Dermis blood vessel endothelial cell (primary cell): ENCODE measurements at places on chromosomes 12 and 14. TPM values are rescaled to one million over a fixed set of nuclear protein-coding genes. Genes with fewer than 3 reads are reported as not detected.

DNA sequence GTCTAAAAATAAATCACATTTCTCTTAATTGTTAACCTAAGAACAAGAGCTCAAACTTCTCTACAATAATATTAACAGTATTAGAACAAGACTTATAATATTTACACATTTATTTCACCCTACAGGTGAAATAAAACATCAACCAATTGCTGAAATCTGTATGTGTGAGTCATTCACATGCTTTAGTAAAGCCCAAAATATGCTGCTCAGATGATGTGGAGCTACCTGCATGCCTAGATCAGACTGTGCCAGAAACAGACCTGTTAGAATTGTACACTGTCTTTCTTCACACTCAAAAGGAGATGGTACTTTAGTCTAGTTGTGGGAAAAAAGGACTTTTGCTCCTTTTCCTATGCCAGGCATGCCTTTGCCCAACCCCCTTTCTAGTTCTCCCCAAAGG is 54.7 kb downstream of the RPS6KA5 start:
- DNase-seq = no peak

DNA sequence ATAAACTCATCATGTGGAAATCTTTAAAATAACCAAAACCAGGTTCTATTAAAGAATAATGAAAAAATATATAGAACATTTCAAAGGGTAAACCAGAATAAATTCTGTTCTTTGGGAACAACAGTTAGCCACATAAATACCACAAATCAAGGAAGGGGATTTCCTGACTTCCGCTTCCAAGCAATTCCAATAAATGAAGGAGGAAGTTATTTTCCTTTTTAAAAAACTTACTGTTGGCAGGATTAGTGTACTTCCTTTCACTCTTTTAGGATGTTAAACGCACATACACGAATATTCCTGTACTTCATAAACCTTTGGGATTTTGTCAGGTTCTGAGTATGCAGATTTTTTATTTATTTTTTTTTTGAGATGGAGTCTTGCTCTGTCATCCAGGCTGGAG is 13.7 kb upstream of the LIMA1 start:
- peak; percentile 51 for DNase-seq

DNA sequence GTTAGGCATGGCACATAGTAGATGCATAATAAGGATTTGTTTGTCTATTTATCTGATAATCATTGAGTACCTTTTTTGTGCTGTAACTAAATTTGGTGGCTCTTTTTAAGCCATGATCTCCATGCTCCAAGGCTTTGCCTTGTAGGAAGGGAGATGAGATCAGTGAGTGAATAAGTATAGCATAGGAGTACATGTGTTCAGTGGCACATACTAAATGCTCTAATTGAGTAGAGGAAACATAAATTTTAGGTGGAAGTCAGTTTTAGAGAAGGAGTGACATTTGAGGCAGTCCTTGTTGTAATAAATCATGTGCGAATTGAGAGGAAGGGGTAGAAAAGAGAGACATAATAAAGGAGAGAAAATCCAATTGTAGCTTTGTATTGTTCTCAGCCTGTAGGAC is 482.6 kb downstream of the NRXN3 start:
- no peak for DNase-seq

- no peak for DNase-seq
Measured at GRCh38 chr12:27055966-27056365, 26.4 kb downstream of the C12orf71 start.

DNA sequence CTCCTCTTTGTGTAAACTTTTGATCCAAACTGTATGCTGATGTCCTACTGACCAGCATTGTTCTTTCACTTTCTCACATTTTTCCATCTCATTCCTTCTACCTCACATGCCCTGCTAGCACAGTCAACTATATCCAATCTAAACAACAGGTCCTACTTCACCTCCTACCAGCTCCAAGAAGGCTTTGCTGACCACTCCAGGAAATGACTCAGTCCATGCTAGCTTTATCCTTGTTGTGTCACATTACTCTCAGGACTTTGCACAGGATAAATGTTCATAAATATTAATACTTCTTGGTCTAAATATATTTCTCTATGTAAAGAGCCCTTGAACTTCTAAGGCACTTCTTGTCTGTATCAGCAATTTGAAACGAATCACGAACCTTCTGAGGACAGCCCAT is 64.9 kb upstream of the PCED1B start:
- peak; percentile 75 for DNase-seq

DNA sequence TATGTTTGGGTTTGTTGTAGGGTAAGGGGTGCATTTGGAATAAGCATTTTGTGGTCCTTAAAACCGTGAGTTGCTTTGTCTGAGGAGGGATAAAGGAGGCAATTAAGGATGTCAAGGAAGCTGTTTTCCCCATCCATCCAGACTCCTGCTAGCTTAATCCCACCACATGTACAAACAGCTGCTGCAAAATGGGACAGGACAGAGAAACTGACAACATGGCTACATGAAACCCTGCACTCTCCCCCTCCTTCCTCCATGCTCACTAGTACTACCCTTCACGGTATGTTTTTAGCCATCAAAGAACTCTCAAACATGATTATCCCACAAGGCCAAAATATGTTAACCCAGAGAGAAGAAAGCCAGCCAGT is 20.6 kb downstream of the ST8SIA1 start:
- DNase-seq = no peak

- no peak for DNase-seq
Measured at GRCh38 chr12:82434392-82434911, 76.1 kb downstream of the METTL25 start.

- peak; percentile 14 for DNase-seq
Measured at GRCh38 chr12:25546318-25546717, 6.8 kb downstream of the LMNTD1 start.

DNA sequence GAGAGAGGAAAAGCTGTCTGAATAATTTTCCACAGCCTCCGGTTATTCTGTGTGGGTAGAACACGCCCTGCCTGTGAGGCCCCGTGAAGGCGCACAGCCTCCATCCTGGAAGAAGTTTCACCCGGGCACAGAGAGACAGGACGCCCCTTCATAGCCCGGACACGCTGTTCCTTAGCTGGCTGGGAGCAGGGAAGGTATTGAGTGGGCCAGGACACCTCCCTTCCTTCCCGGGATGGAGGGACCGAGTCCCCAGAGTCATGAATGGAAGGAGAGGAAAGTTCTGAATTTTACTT is 135.5 kb downstream of the GCH1 start:
- DNase-seq = no peak

- peak; percentile 20 for DNase-seq
Measured at GRCh38 chr14:73026243-73026844, 562 bp downstream of the ZFYVE1 start.

DNA sequence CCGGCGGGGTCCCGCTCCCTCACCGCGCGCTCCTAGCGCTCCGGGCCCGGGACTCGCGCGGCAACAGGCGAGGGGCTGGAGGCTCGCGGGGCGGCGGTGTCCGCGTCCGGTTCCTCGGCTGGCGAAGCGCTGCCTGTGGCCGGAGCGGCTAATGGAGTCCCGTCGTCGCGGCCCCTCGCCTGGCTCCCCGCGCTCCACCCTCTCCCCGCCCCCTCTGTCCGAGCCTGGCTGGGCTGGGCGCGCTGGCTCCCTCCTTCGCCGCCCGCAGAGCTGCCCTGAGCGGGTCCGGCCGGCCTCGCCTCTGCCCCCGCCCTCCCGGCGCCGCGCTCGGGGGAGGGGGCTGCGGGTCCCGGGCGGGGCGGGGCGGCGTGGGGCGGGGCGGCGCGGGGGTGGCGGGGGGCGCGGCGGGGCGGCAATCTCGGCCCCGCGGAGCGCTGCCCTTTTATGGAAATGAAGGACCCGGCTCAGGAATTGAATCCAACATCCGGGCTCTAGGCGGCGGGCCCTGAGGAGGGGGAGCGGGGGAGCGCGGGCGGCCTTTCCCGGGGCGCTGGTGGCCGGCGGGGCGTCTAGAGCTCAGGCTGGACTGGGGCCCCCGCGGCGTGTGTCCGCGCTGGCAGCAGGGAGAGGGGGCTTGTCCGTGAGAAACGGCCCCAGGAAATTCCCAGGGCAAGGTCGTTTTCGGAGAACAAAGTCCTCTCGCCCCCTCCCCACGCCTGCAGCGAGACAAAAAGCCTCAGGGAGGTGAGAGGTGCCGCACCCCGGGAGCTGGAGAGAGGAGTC is at the start of gene FERMT2:
Gene FERMT2, minus strand, starts transcription at position 153 of the 783 bp plus-strand sequence. CDS start 482 bp downstream, outside the sequence.
- DNase-seq = peak; percentile 91

- DNase-seq = peak; percentile 54
Measured at GRCh38 chr12:6230321-6231110, 30.3 kb downstream of the CD9 start.

DNA sequence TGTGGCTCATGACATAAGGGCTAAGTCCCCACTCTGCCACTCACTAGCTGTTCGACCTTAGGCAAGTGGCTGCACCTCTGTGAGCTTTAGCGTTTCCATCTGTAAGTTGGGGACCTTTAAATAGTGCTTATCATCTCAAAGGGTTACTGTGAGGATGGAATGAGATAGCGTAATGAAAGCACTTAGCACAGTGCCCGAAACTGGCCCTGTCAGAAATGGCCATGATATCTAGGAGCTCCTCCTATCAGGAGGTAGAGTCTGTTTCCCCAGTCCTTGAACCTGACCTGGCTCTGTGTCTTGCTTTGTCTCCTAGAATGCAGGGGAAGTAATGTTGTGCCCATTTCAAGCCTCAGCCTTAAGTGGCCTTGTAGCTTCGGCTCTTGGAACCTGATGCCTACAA is 211.0 kb downstream of the RBM19 start:
- DNase-seq = no peak

DNA sequence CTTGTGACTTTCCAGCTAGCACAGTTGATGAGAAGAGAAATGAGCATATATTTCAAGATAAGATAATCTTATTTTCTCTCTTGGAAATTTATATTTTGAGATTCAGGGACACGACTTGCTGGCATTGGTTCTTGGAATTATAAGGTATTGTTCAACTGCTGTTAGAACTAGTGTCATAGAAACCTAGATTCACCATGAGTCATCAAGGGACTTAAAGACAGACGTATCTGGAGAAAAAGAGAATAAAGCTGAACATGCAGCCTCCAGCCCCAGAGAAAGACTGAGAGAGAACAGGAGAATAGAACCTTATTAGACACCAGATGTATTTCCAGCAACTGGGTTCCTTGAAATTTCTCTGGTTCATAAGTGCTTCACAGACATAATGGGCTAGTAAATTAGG is 194.4 kb upstream of the PPFIA2 start:
- no peak for DNase-seq

GRCh38 chr14:66111891-66112290 is 374.3 kb upstream of the CCDC196 start:
- no peak for DNase-seq

DNA sequence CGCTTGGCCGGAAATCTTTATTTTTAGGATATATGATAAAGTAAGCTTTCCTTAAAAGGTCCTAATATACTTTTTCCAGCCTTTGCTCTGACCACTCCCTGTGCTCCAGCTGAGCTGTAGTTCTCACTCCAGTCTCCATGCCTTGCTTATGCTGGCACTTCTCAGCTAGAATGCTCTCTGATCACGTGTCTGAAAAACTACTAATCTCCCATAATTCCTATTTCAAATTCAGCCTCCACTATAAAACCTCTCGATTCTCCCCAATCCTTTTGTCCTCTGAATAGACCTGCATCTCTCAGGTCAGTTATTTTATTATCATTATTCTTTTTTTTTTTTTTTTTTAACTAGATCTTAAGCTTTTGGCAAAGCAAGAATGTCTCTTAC is 3.7 kb downstream of the BIN2 start:
- no peak for DNase-seq

- no peak for DNase-seq
Measured at GRCh38 chr12:47980197-47980596, 16.8 kb downstream of the TMEM106C start.

DNA sequence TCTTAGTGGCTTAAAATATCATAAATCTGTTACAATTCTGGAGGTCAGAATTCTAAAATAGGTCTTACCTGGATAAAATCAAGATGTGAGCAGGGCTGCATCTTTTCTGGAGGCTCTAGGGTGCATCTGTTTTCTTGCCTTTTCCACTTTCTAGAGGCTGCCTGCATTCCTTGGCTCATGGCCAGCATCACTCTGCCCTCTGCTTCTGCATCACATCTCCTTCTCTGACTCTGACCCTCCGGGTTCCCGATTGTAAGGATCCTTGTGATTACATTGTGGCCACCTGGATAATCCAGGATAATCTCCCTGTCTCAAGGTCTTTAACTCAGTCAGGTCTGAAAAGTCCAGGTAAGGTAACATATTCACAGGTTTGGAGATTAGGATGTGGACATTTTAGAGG is 11.0 kb upstream of the BMP4 start:
- peak; percentile 29 for DNase-seq

- no peak for DNase-seq
Measured at GRCh38 chr14:73780896-73781295, 66.7 kb upstream of the PNMA1 start.

GRCh38 chr14:24058260-24058950 is 6.6 kb downstream of the CARMIL3 start:
- DNase-seq = peak; percentile 81

DNA sequence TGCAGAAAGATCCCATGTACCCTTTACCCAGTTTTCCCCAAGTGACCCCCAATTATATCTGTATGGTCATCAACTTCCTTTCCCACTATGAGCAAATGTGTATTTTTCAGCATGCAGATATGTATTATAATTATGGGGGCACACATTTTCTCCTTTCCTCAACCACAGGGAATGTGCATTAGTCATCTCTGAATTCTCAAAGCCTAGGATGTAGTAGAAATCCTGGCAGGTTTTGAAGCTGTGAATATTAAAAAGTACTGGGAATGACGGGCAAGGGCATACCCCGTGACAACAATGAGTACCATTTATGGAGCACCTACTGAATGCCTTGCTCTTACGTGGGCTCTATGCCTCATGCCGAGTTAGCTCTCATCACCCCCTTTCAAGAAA is 71.5 kb downstream of the VWF start:
- DNase-seq = peak; percentile 42

GRCh38 chr12:4031703-4032291 is 158.6 kb upstream of the PARP11 start:
- DNase-seq = peak; percentile 60

- peak; percentile 90 for DNase-seq
Measured at GRCh38 chr12:88299567-88300101, 157.5 kb downstream of the TMTC3 start.

GRCh38 chr14:69002069-69002468 is 23.0 kb upstream of the ACTN1 start:
- peak; percentile 69 for DNase-seq

DNA sequence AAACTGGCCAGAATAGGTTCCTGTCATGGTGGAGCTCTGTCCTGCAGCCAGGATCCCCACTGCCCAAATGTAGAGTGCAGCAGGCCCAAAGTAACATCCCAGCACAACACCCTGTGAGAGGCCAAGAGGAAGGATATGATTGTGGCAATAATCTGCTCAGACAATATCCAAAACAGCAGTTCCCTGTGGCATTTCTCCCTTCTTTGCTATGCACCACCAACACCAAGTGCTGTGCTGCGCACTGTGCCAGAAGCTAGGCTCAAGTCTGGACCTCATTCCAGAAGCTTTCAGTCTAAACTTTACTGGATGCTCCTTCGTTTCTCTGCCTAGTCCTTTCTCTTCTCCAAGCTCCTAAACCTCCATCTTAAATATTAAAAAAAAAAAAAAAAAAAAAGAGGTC is 33.4 kb downstream of the SLC11A2 start:
- peak; percentile 65 for DNase-seq

The CNTN1 gene
- total RNA-seq = 0.05 and 0.17 TPM in 2 replicates

The NOVA1 gene
- total RNA-seq = under 0.01 and 0.05 TPM in 2 replicates

The RDH12 gene
- not detected in 2 replicates for total RNA-seq

The MYF5 gene
- total RNA-seq = not detected in 2 replicates

The LRP6 gene
- total RNA-seq = 57.2 and 64.6 TPM in 2 replicates

The LMO3 gene
- not detected in 2 replicates for total RNA-seq

The CLEC14A gene
- 303 and 344 TPM in 2 replicates for total RNA-seq

The CLEC2D gene
- 1.2 and 2.4 TPM in 2 replicates for total RNA-seq

The BRMS1L gene
- 2.9 and 10.8 TPM in 2 replicates for total RNA-seq

The KRT77 gene
- not detected in 2 replicates for total RNA-seq

The CFAP251 gene
- total RNA-seq = 0.56 and 2.9 TPM in 2 replicates

The CFAP54 gene
- total RNA-seq = 8.3 and 13.1 TPM in 2 replicates

The EP400 gene
- total RNA-seq = 9.7 and 20.3 TPM in 2 replicates

The TTC9 gene
- total RNA-seq = 0.23 and 0.34 TPM in 2 replicates
